ENCODE measurements at places on chromosomes 2 and 18. TPM values are rescaled to one million over a fixed set of nuclear protein-coding genes. Genes with fewer than 3 reads are reported as not detected.

SPATA3 gene
- total RNA-seq: 0.71 TPM

ZAP70 gene
- 0.73 TPM for total RNA-seq

RAX gene
- 0.63 TPM for total RNA-seq

GRCh38 chr2:28233164-28233676 lies 159.4 kb upstream of the FOSL2 start:
- ATAC-seq: no peak

GRCh38 chr2:206981739-206982340 lies 42.5 kb downstream of the CPO start:
- peak; percentile 98 for ATAC-seq

Data from motor neuron (in vitro differentiated cells).